ENCODE measurements at places on chromosomes 7 and 10. TPM values are rescaled to one million over a fixed set of nuclear protein-coding genes. Genes with fewer than 3 reads are reported as not detected.
A peak's percentile ranks its signal among the peaks of the same experiment; 100 is the strongest.

GRCh38 chr7:55546814-55547213 is 25.5 kb downstream of the VOPP1 start:
- peaks cover 8% of the 10 kb centered on the region for H3K36me3 ChIP-seq
- no peak overlapping the region for H3K27ac ChIP-seq

GRCh38 chr10:122051609-122052385 is 62.8 kb downstream of the TACC2 start:
- H3K4me3 ChIP-seq = no peak overlapping the region
- DNase-seq = no peak
- H3K27me3 ChIP-seq = no peaks in the 10 kb centered on the region
- H3K27ac ChIP-seq = peak overlapping the region; percentile 78

DNA sequence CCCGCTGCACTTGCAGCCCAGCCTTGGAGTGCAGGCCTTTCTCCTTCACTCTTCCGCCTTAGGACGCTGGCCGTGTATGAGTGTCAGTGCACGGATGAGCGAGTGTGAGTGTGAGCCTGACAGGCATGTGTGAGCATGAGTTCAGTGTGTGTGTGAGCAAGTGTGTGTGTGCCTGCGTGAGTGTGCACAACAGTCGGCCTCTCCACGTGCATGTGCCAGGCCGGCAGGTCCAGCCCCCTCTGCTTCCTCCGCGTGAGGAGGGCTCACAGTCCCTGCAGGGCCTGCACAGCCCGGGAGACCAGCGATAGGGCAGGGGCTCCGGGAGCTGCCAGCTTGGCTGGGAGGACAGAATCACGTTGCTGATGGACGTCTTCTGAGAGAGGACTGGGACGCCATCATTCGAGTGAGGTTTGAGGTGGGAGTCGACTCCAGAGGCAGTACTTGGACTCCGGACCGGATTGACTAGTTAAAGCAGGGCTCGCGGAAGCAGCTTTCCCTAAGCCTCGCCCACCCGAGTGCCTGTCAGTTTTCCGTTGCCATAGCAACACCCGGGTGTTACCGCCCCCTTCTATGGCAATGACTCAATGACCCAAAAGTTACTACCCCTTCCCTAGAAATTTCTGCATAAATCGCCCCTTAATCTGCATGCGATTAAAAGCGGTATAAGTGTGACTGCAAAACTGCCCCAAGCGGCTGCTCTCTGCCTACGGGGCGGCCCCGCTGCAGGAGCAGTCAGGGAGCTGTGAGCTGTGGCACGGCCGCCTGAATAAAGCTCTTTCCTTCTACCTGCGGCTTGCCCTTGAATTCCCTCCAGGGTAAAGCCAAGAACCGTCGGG is 19.6 kb upstream of the CFAP46 start:
- peaks cover 16% of the 10 kb centered on the region for H3K27me3 ChIP-seq
- DNase-seq = no peak
- H3K36me3 ChIP-seq = no peaks in the 10 kb centered on the region
- peak overlapping the region; percentile 41 for H3K27ac ChIP-seq
- H3K4me3 ChIP-seq = peak overlapping the region; percentile 89
- peaks cover 12% of the 10 kb centered on the region for H3K4me1 ChIP-seq

DNA sequence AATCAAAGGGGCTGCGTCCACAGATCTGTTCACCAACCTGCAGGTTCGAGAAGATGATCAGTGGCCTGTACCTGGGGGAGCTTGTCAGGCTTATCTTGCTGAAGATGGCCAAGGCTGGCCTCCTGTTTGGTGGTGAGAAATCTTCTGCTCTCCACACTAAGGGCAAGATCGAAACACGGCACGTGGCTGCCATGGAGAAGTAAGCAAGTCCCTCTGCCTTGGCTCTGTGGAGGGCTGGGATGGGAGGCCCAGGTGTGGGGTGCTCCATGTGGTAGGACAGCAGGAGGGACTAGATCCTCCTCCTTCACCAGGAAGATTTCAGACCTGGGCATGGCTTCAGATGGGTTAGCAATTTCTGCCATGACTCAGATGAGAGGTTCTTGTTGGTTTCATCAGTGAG is 25.9 kb downstream of the HKDC1 start:
- H3K36me3 ChIP-seq = no peaks in the 10 kb centered on the region
- H3K27ac ChIP-seq = no peak overlapping the region
- no peaks in the 10 kb centered on the region for H3K4me1 ChIP-seq
- no peak overlapping the region for H3K4me3 ChIP-seq
- DNase-seq = no peak

DNA sequence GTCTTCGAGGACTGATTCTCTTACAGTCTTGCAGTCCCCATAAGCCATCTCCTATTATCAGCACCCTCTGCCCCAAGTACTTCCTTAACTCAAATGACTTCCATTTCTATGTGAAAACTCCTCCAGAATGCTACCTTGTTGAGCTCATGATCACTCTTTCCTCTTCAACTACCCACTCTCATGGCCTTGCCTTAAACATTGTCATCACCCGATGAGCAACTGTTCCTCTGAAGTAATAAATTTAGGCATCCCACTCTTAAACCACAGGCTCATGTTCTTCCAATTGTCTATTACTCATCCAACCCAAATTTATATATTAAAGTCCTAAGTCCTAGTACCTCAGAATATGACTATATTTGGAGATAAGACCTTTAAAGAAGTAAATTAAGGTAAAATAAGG is 152.9 kb downstream of the C1GALT1 start:
- no peaks in the 10 kb centered on the region for H3K36me3 ChIP-seq
- no peaks in the 10 kb centered on the region for H3K27me3 ChIP-seq
- DNase-seq = no peak
- H3K27ac ChIP-seq = no peak overlapping the region
- no peak overlapping the region for H3K4me3 ChIP-seq
- no peaks in the 10 kb centered on the region for H3K4me1 ChIP-seq

DNA sequence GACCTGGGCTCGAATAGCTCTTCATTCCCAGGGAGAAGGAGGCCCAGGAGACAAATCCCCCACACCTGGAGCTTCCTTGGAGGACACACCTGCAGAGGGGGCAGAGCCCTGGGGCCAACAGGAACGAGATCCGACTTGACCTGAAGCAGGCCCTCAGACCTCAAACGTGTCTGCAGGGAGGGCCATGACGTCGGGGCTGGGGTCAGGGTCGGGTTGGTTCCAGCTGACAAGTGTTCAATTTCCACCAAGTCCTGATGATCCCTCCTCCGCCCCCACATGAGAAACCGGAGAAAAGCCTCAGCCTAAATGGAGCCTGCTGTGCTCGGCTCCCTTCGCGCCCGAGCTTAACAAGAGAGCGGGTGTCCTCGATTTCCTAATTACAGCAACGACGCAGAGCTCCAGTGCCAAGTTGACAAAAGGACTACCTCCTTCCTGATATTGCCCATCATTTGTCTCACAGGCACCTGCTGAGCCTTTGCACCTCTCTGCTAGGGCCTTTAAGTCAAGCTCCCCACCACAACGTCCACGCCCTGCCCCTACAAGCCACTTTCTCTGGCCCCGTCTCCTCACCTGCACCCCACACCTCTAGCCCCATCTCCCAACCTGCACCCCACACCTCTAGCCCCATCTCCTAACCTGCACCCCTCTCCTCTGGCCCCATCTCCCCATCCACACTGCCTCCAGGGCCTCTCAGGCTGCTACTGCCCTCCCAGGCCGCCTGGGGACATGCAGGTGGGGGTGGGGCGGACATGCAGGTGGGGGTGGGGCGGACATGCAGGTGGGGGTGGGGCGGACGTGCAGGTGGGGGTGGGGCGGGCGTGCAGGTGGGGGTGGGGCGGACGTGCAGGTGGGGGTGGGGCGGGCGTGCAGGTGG is 519.4 kb downstream of the GLRX3 start:
- H3K4me1 ChIP-seq = no peaks in the 10 kb centered on the region
- H3K4me3 ChIP-seq = no peak overlapping the region
- H3K27ac ChIP-seq = no peak overlapping the region
- no peaks in the 10 kb centered on the region for H3K36me3 ChIP-seq
- DNase-seq = no peak

DNA sequence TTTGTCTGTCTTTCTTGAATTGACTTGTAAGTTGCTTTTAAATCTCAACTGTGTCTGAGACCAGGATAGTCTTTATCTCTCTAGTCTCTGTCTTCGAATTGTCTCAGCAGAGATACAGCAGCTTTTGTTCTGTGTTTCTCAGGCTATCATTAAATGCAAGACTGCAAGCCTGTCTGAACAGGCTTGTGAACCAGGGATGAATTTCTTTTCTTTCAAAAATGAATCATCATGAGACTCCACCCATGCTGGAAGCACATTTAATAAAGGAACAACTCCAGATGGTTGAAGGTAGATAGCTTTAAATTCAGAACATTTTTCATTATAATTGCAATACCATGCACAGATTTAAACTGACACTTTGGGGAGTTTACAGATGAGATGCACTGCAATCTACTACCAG is 155.9 kb downstream of the SEC23IP start:
- no peak for DNase-seq
- H3K27me3 ChIP-seq = peaks cover 5% of the 10 kb centered on the region
- no peak overlapping the region for H3K27ac ChIP-seq

DNA sequence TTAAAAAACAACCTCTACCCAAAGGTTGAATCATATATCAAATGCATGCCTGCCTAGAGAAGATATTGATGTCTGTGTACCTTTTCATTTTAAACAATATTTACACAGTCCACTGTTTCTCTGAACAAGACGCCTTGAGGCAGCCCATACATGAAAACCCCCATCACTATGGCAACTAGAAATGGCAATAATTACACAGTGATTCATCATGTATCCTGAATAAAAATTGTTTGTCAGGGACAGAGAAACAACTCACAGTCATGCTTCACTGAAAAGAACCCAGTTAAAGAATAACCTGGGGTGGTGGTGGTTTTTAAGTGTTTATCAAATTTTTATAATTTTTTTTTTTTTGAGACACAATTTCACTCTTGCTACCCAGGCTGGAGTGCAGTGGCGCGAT is 19.7 kb downstream of the DNAJC12 start:
- H3K4me3 ChIP-seq = no peak overlapping the region
- no peaks in the 10 kb centered on the region for H3K27me3 ChIP-seq
- peaks cover 4% of the 10 kb centered on the region for H3K36me3 ChIP-seq
- no peak overlapping the region for H3K27ac ChIP-seq

DNA sequence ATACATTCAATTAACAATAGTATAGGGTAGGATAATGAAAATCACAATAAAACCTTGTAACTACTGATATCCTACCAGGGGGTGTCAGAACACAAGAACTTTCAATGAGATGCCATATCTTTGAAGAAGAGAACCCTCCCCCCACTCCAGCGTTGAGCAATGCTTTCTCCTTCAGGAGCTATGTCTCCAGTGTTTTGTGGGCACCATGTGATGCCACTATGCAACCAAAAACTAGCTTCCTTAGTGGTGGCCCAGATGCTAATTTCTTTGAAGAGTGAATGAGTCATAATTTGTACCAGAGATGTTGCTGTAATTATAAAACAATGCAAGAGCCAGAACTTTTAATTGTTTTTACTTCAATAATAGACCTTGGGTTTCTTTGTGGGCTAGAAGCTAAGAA is 76.0 kb upstream of the ADO start:
- no peak overlapping the region for H3K4me3 ChIP-seq
- H3K27ac ChIP-seq = no peak overlapping the region
- no peak for DNase-seq
- H3K36me3 ChIP-seq = no peaks in the 10 kb centered on the region
- no peaks in the 10 kb centered on the region for H3K4me1 ChIP-seq

- no peak for DNase-seq
- no peaks in the 10 kb centered on the region for H3K4me1 ChIP-seq
- H3K4me3 ChIP-seq = no peak overlapping the region
- H3K27me3 ChIP-seq = no peaks in the 10 kb centered on the region
Observed at GRCh38 chr7:135620980-135621850, 41.1 kb upstream of the STMP1 start.

GRCh38 chr10:58921421-58921855 is 255.0 kb upstream of the PHYHIPL start:
- H3K4me3 ChIP-seq = peak overlapping the region; percentile 9
- peak overlapping the region; percentile 26 for H3K27ac ChIP-seq
- peaks cover 4% of the 10 kb centered on the region for H3K36me3 ChIP-seq
- no peaks in the 10 kb centered on the region for H3K27me3 ChIP-seq

DNA sequence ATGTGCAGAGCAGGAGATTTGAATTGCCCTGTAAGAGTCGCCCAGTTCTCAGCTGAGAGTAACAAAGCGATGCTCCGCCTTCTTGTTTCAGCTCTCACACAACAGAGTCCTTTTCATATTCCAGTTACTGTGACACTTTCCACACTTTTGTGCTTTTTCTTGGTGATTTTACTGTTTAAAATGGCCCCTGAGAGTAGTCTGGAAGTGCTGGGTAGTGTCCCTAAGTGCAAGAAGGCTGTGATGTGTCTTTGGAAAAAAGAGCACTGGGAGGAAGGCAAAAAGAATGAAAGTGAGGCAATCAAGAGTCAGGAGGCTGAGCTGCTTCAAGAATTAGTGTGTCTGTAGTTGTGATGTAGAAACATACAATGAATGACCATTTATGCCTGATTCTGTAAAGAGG is 201.2 kb upstream of the SEMA3E start:
- H3K4me1 ChIP-seq = peaks cover 6% of the 10 kb centered on the region
- H3K36me3 ChIP-seq = no peaks in the 10 kb centered on the region
- no peak overlapping the region for H3K27ac ChIP-seq
- H3K4me3 ChIP-seq = no peak overlapping the region

DNA sequence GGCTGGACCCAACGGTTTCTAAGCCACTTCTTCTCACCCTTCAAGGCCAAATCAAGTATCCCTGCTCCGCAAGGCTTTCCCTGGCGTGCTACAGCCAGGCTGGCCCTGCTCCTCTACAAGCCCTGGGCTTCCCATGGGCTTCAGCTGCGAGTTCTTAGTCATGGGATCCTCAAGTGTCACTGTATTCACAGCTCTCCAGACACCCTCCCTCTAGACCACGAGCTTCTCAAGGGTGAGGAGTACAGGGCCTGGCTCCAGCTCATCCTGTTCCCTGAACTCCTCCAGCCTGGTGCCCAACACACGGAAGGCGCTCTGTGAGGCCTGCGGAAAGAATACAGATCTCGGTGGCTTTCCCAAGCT is 38.8 kb downstream of the FAM53B start:
- H3K27ac ChIP-seq = no peak overlapping the region
- H3K36me3 ChIP-seq = peaks cover 11% of the 10 kb centered on the region
- peaks cover 39% of the 10 kb centered on the region for H3K4me1 ChIP-seq

- H3K36me3 ChIP-seq = peaks cover 4% of the 10 kb centered on the region
- no peak overlapping the region for H3K4me3 ChIP-seq
- no peaks in the 10 kb centered on the region for H3K27me3 ChIP-seq
- H3K4me1 ChIP-seq = peaks cover 31% of the 10 kb centered on the region
Observed at GRCh38 chr7:30029696-30030095, 1.5 kb downstream of the PLEKHA8 start.

DNA sequence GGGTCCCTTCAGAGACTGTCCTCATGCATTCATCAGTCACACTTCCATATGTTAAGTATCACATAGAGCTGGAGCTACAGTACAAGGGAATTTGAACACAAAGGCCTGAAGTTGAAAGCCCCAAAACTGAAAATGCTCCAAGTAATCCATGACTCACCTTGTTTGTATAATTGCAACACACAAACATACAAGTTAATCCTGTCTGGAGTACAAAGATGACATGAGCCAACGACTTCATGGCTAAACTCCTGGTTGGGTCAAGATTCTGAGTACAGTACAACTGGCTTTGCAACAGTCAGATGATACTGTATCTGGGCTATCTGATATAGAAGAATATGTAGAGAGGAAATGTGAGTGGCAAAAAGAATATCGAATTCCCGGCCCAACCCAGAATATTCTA is 73.1 kb upstream of the AASS start:
- H3K4me3 ChIP-seq = no peak overlapping the region
- DNase-seq = no peak
- H3K27ac ChIP-seq = no peak overlapping the region
- peaks cover 3% of the 10 kb centered on the region for H3K27me3 ChIP-seq
- H3K4me1 ChIP-seq = no peaks in the 10 kb centered on the region
- H3K36me3 ChIP-seq = no peaks in the 10 kb centered on the region

UCN3 gene
- total RNA-seq = 3.4 TPM

PIK3AP1 gene
- 3.7 TPM for total RNA-seq

SUFU gene
- 29.4 TPM for total RNA-seq

SYT15 gene
- total RNA-seq = 1.2 TPM

FXYD4 gene
- total RNA-seq = 3.1 TPM

HMX3 gene
- total RNA-seq = not detected

CPA2 gene
- total RNA-seq = 16.3 TPM
